ENCODE measurements at places on chromosomes 2 and 18.

GRCh38 chr2:111188681-111189080 lies 68.0 kb downstream of the BCL2L11 start:
- no peak for DNase-seq

DNA sequence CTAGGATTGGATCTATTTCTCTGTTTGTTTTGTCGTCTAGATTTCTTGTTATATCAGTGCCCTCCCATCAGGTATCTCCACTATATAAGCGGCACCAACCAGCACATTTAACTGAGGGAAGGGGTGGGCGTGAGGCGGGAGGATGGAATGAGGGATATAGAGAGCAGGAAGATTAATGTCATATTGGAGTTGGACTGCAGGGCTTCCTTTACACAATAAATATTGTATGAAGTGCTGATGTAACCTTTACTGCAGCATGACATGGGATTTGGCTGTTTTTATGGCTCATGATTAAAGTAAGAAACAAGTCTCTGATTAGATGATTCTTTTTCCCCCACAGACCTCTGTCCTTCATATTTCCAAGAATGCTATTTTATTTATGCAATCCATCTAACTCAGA lies 54.8 kb downstream of the TMEM200C start:
- no peak for DNase-seq

GRCh38 chr2:134155134-134155533 lies 98.7 kb upstream of the MGAT5 start:
- DNase-seq, result no peak

- DNase-seq, result no peak
Observed at GRCh38 chr18:61900504-61901281, 7.9 kb upstream of the RNF152 start.

DNA sequence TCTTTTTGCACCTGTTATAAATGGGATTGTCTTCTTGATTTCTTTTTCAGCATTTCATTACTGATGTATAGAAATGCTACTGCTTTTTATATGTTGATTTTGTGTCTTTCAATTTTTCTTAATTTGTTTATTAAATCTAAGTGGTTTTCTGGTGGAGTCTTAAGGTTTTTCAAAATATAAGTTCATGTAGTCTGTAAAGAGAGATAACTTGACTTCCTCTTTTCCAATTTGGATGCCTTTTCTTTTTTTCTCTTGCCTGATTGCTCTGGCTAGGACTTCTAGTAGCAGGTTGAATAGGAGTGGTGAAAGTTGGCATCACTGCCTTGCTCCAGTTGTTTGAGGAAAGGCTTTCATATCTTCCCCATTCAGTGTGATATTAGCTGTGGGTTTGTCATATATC lies 28.6 kb upstream of the GALNT5 start:
- no peak for DNase-seq

GRCh38 chr2:171671867-171672266 lies 15.4 kb upstream of the DYNC1I2 start:
- DNase-seq, result no peak

GRCh38 chr18:9547782-9548181 lies 66.6 kb downstream of the PPP4R1 start:
- DNase-seq, result no peak

DNA sequence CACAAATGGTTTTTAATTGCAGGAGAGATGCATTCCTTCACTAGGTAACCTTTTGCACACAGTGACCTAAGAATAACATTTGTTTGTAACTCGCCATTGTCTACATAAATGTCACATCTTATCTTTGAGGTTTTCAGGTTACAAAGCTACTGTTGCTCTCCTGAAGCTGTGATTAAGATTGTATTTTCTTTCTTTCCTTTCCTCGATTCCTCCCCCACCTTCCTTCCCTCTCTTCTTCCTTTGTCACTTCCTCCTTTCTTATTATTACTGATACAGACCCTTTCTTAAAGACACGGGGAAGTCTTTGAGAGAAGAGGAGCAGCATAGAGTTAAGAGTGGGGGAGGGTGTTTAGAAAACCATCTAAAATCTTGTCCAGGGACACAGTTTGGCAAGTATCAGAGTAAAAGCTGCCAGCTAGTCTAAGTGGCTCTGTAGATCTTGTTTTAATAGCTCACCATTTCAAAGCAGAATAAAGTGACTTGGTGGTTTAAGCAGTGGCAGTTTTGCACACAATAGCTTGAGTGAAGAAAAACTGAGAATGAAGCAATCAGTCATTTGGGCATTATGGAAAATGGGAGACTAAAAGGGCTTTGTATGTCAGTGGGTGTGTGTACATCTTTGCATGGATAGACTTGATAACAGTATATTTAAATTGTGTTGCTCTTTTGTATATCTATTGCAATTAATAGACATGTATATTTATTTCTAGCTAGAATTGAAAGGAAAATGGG lies 10.9 kb downstream of the CERS6 start:
- DNase-seq, result no peak

- no peak for DNase-seq
Observed at GRCh38 chr18:42882122-42882521, 233.4 kb downstream of the RIT2 start.

GRCh38 chr2:216412022-216412999 lies at the start of gene SMARCAL1:
SMARCAL1 (plus strand) TSS chr2:216412484; CDS start chr2:216414705, 2,221 bp downstream.
- DNase-seq, result peak; percentile 93

- DNase-seq, result no peak
Observed at GRCh38 chr2:224410946-224411561, 9.1 kb upstream of the FAM124B start.

GRCh38 chr2:178223806-178224205 lies 29.5 kb downstream of the OSBPL6 start:
- no peak for DNase-seq

DNA sequence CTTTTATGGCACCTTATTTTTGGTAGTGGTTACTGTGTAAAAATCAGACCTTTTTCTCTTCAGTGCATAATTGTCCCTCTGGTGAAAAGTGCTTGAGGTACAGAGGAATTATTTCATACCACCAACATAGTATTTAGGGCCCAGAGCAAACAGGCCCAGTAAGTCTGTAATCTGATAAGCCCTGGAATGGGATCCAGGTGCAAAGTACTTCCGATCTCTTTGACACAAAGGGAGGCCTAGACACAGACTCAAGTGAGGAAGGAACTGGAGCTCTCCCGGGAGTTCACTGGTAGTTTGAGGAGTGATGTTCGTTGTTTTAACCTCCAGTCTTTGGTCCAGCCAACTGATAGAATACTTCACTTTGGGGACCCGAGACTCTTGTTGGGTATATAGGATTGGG lies 57.4 kb downstream of the RAB31 start:
- no peak for DNase-seq

DNA sequence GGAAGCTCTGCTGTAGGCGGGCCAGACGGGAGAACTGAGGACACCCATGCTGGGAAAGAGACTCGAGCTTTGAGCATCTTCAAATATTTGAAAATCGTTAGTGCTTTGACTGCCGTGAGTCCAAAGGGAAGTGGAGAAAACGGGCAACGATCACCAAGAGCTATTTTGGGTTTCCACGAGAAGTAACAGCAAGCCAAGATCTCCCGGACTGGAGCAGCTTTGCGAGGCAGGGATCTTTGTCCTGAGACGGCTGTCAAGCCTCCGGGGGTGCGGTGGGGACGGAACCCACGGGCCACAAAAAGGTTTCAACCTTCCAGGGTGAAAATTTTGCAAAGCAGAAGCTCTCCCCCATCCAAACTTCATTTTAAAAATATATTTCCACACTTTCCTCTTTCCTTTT lies 195.8 kb downstream of the NDUFA10 start:
- no peak for DNase-seq

GRCh38 chr2:24875272-24875671 lies 44.8 kb downstream of the ADCY3 start:
- DNase-seq, result no peak

GRCh38 chr2:74441170-74441689 lies 507 bp downstream of the RTKN start:
- no peak for DNase-seq

DNA sequence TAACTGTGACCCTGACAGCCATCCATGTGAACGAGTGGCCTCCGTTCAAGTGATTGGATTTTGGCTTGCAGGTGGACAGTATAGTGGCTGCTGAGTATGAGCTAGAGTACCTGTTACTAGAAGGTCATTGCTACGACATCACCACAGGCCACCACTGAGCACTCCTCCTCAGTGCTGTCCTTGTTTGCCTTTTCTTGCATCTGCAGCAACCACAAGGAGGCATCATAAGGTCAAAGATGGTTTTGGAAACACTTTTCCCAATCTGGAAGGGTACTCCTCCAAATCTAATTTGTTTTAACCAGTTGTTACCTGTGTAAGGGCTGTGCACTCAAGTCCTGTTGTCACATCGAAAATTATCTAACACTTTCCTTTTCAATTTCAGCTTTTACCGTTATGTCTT lies 81.2 kb downstream of the UGGT1 start:
- no peak for DNase-seq

DNA sequence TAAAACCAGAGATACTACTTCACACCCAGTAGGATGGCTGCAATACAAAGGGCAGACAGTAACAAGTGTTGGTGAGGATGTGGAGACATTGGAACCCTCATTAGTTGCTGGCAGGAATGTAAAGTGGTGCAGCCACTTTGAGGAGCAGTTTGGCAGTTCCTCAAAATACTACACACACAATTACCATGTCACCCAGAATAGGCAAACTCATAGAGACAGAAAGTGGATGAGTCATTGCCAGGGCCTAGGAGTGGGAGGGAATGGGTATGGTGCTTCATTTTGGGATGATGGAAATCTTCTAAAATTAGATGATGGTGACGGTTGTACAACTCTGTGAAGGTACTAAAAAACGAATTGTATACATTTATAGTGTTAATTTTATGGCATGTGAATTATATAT lies 54.8 kb downstream of the ATP9B start:
- DNase-seq, result no peak

GRCh38 chr18:57107140-57107832 lies 39.6 kb upstream of the BOD1L2 start:
- no peak for DNase-seq

GRCh38 chr18:46711444-46711863 lies 45.4 kb downstream of the ST8SIA5 start:
- no peak for DNase-seq

DNA sequence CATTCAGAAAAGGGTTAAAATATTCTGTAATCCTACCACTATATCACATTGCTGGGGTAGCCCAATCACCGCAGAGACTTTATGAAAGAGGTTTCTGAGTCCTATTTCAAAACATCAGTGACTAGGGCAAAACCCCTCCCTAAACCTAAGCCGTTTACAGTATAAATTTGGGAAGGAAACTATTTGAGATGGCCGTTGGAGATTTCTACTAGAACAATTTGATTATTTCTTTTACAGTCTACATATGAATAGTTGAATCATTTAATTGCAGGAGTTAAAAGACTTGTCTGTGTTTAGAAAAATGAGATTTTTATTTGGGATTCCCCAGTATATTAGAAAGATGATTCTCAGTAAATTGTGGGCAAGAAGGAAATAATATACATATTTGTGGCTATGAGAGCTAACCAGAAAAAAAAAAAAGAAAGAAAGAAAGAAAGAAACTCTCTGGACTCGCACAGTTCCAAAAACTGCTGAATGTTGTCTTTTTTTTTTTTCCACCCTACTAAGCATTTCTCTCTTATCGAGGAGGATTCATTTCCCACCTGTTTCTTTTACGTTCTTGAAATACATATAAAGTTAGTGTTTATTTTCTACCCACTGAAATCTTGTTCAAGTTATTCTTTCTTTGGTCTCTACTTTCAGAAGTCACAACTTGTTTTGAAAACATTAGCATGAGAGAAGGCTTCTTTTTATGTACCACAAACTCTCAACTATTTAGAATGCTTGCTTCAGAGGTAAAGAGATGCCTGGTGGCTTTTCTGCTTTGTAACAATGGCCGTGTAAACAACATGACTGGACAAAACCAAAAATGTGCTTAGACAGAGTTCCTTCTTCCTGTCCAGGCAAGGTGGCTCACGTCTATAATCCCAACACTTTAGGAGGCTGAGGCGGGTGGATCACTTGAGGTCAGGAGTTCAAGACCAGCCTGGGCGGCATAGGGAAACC lies 65.9 kb downstream of the BCL2 start:
- no peak for DNase-seq

DNA sequence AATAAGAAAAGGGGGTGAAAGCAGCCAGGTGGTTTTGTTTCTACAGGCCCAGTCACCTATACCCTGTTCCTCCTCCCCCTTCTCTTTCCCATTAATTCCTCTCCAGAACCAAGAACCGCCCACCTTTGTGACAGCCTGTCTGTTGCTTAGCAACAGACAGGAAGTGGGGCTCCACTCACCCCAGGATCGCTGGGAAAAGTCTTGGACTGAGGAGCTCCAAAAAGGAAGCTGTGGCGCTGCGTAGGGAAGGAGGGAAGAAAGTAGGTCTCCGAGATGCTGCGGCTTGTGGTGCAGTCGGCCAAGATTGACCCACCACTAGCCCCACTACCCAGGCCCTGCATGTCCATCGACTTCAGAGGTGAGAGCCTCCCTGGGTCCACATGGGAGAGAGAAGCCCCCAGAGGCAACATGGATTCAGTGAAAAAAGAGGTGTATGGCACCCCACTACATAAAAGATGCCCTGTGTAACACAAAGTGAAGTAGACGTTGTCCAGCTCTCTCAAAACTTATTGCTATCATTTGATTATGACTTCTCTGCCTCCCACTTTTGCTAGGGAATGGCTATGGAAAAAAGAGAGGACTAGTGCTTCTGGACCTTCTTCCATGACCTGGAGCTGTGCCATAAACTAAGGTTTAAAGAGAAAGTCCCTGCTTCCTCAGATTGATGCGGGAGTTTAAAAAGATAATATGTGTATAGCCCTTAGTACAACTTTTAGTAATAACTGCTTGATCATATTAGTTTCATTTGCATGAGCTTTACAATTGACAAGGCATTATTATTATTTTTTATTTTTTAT lies at the start of gene FER1L5:
TSS of gene FER1L5 (plus strand) at position 201 of the 797 bp plus-strand sequence. CDS start at position 274, 73 bp downstream.
- DNase-seq, result no peak

DNA sequence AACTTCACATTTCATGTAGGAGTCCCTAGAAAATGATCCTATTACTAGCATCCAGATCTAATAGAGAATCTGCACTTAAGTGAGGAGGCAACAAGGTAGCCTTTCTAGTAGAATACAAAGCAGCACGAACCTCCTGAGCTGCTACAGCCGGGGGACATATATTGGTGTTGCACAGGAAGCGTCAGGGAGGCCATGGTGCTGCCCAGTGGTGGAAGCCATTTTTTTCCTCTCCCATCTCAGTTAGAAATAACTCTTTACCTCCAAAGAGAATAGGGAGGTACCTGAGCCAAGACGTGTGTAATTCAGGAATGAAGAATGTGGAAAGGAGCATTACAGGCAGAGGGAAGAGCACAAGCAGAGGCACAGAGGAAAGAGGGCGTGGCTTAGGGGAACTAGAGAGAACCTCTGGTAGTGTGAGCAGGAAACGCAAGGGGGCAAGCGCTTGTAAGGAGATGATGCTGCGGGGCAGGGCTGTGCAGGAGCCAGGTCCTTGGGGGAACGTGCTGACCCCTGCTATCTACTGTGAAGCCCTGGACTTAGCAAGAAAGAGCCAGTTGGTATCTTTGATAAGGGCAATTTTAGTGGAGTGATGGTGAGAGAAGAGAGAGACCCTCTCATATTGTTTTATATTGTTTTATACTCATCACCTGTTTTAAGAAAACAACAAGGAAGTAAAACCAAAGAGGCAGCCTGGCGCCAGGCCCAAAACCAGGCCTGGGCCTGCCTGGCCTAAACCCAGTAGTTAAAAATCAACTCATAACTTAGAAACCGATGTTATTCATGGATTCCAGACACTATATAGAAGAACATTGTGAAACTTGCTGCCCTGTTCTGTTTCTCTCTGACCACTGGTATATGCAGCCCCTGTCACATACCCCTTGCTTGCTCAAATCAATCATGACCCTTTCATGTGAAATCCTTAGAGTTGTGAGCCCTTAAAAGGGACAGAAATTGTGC lies 50.0 kb upstream of the TTC39C start:
- peak; percentile 25 for DNase-seq

GRCh38 chr2:75557474-75558133 lies 3.1 kb downstream of the EVA1A start:
- no peak for DNase-seq

- no peak for DNase-seq
Observed at GRCh38 chr2:67627456-67628207, 230.5 kb downstream of the ETAA1 start.
